IMR-90 (cell line): ENCODE measurements at places on chromosomes 6 and 20. TPM values are rescaled to one million over a fixed set of nuclear protein-coding genes. Genes with fewer than 3 reads are reported as not detected.

- DNase-seq, result no peak
Observed at GRCh38 chr6:156955494-156956183, 178.5 kb downstream of the ARID1B start.

DNA sequence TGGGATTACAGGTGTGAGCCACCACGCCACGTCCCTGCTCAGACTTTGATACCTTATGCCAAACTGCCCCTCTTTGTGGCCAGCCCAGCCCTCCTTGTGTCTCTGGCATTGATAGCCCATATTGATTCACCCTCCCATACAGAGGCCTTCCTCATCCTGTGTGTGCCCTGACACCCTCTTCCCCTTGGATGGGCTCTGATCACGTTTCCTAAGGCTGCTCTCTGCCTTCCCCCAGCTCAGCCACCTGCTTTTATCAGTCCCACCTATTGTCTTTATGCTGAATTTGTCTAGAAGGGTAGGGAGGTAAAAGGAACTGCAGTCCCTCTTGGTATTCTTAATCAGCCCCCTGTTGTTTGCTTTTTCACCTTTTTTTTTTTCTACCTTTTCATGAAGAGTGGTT, 95.9 kb downstream of the CDKAL1 start:
- no peak for DNase-seq

The SPDEF gene
- total RNA-seq, result not detected in 2 replicates

- no peak for DNase-seq
Observed at GRCh38 chr6:90863043-90863442, 276.2 kb upstream of the MAP3K7 start.

GRCh38 chr20:56247954-56248782, at the start of gene MC3R:
Gene MC3R (plus strand): TSS chr20:56248732. CDS start chr20:56248844, 112 bp downstream.
- DNase-seq, result peak; percentile 30

- no peak for DNase-seq
Observed at GRCh38 chr6:149277621-149278020, 39.9 kb upstream of the TAB2 start.

The PRSS16 gene
- total RNA-seq, result not detected in 2 replicates

The AVP gene
- total RNA-seq, result not detected in 2 replicates

DNA sequence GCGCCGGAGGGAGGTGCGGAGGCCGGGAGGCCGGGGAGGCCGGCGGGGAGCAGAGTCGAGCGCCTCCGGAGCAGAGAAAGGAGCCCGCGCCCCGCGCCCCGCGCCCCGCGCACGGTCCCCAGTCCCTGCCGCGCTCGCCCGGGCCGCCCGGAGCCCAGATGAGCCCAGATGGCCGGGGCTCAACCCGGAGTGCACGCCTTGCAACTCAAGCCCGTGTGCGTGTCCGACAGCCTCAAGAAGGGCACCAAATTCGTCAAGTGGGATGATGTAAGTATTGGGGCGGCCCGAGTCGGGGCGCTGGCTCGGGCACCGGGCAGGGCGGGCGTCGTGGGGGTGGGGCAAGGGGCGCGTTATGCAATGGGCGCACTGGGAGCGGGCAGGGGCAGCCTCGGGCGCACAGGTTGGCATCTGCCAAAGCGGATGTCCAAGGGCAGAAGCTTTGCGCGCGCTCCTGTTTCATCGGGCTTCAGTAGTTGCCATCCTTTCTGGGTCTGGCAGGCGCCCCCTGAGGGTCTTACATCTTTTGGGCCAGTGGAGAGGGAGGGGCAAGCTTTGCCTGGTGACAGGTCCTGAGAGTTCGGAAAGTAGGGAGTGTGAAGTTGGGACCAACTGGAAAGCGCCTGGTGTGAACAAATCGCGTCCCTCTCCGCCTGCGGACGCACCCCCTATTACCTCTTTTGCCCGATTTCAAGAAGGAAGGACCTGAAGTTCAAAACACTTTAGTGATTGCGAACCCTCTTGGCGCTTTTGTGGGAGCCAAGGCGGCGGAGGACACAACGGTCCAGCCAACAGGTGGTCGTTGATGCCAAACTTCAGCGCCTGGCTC, 631 bp downstream of the PLCB1 start:
- no peak for DNase-seq

The NTSR1 gene
- total RNA-seq, result 0.54 and 0.56 TPM in 2 replicates

DNA sequence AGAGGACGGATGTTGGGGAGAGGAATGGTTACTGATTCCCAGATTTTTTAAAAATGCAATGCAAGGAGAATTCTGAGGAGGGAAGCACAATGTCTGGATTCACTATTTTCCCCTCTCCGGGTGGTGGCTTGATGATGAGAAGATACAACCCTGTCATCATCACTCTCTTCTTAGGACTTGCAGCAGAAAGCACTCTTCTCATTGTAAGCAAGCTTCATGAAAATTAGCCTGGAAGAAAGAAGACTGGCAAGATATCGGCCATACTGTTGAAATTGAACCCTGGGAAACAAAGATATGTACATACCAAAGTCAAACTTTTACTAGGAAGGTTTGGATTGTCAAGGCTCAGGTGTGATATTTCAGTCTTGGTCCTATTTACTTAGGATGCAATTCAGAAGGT, 195.7 kb downstream of the EDN1 start:
- no peak for DNase-seq

The COL21A1 gene
- total RNA-seq, result not detected in 2 replicates

DNA sequence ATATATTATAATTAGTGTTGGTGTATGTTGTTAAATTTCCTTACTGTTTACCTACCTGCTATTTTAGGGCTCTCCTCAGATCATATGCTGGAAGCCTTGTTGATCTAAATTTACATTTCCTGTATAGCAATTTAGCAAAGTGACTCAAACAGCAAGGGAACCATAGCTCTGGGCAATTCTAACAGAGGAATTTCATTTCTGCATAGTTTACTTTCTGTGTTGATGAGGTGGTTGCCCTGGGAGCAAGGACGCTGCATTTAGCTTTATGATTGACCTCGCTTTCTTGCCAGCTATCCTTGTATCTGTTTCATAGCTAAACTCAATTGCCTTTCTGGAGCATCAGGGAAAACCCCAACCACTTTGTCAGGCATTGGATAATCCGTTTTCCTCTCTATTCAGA, 810.8 kb downstream of the GRIK2 start:
- DNase-seq, result no peak

- no peak for DNase-seq
Observed at GRCh38 chr20:54065601-54066038, 4.8 kb downstream of the BCAS1 start.

The PRDM13 gene
- total RNA-seq, result not detected in 2 replicates

DNA sequence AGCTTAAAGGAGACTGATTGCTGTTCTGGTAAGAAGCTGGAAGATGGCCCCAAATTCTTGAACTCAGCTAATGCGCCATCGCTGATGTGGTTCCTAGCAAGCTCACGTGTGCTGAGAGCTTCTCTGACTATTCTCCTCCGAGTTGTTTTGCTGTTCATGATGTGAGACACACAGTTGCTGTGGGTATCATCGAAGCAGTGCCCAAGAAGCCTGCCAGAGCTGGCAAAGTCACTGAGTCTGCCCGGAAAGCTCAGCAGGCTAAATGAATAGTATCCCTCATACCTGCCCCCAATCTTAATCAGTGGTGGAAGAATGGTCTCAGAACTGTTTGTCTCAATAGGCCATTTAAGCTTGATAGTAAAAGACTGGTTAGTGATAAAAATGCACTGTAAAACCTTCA, 28.3 kb upstream of the BCLAF1 start:
- no peak for DNase-seq

DNA sequence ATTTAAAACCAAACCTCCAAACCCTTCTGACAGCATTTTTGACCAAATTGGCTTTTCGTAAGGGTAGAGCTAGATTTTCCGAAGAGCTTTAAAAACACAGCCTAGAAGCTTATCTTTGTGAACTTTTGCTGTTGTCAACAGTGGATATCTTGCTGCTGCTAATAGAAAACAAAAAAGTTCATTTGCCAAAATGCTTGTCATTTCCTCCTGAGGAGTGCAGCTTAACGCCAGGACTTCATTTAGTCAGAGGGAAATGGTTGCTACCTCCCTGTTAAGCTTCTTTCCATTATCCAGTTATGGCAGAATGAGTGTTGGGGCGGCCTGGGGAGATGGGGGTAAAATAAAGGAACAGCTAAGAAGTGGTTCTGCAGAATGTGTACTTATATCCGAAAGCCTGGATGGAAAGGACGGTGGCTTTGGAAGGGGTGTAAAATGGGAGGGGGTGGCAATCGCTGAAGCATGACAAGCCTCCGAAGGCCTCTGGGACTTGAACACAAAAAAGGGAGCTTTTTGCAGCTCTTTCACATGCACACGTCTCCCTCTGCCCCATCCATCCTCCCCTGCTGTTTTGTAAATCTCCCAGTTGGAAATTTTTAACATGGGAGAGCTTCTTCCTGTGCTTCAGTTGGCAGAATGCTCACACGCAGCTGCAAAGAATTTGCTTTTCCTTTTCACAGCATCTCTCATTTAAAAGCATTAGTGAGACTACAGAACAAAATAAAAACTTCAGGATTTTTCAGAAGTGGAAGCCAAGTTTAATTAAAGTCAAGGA, 22.5 kb downstream of the JARID2 start:
- no peak for DNase-seq

- DNase-seq, result no peak
Observed at GRCh38 chr20:43976547-43976946, 61.9 kb downstream of the TOX2 start.

DNA sequence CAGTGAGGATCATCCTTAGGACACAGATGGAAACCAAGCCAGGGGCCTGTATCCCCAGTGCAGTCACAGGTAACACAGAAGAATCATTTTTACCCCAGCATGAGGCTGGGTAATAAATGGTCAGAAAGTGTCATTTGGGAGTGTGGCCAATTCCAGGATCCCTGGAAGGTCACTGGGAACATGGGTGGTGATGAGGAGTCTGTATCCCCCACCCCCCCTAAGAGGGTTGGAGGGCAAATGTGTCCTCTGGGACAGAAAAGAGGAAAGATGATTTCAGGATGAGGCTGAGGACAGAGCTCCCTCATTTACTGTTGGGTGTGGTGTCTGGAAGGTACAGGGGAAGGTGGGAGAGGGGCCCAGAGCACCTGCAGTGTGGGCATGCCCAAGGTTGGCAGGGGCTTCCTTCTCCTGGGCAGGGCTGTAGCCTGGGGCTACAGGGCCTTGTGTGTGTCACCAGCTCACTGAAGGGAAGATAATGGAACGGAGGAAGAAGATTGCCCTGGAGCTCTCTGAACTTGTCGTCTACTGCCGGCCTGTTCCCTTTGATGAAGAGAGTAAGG, 34.5 kb downstream of the PLCG1 start:
- no peak for DNase-seq
